CD4-positive, alpha-beta T cell treated with Interferon alpha-2 for 1 hour (primary cell): ENCODE measurements at places on chromosomes 6 and 20.

- DNase-seq: no peak
These were observed 12.4 kb upstream of the C20orf204 start for GRCh38 chr20:64023361-64024140.

- no peak for DNase-seq
These were observed 60.4 kb upstream of the SDHAF4 start for GRCh38 chr6:70506321-70506720.

GRCh38 chr6:51542475-51542874 is 544.9 kb downstream of the PKHD1 start:
- DNase-seq: no peak

- DNase-seq: no peak
These were observed 289.7 kb upstream of the ID4 start for GRCh38 chr6:19547507-19547906.

DNA sequence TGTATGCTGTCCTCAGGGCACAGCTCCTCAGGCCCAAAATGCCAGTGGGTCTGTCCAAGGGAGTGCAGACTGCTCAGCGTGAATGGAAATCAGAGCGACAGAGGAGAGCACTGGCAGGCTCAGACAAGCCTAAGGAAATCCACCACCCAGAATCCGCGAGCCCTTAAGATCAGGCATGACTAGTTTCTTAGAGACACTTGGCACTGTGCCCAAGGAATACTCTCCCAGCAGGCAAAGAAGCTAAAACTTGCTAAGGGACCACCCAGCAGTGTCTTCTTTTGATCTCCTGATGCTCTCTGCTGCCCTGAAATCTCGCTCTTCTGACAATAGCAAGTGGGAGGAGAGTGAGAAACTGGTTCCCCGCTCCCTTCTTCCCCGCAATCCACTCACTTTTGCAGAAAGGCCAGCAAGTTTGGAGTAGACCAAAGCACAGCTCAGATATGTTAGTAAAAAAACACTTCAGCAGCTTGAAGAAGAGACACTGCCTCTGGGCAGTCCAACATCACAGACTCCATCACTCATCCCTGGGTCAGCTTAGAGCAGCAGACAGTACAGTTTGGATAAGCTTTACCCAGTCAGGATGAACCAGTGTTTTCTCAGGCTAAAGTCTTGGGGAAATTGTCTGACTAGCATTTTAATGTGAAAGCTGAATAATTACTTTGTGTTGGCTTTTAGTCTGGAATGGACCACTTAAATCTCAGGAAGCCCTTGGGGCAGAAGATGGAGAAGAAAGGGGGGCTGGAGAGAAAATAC is 32.4 kb downstream of the TRAF3IP2 start:
- no peak for DNase-seq

DNA sequence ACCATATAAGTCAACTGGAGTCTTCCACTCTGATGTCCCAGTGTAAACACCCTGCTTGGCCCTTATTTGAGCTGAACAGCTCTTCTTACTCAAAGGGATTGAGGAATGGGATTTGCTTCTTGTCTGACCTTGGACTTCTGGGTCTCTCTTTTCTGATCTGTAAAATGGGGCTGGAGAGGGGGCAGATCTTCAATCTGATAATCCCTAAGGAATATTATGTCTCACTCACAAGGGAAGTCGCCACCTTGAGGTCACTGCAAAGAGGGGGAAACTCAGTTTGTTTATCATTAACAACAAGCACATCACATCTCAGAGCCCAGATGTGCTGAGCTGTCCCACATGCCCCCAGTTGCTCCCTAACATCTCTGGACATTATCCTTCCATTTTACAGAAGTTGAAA is 15.1 kb downstream of the KCNS1 start:
- no peak for DNase-seq

DNA sequence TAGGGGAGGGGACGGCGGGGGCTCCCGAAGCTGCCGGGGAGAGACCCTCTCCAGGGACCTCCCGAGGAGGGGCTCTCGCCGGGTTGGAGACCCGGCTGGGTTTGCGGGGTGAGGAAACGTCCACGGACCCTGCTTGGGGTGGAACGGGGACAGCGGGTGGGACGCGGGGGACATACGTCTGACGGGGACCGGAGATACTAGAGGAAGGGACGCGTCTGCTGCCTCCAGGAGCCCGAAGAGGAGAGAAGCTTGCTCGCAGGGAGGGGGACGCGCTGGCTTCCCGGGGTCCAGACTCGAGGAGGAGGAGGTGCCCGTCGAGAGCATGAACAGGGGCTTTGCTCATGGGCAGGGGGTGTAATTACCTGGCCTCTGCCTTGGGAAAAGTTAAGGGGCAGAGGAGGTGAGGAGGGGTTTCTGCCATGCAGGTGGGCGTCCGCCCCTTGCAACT is 593 bp downstream of the DNMT3B start:
- DNase-seq: no peak

GRCh38 chr6:40244699-40245098 is 310.4 kb upstream of the MOCS1 start:
- DNase-seq: no peak

- DNase-seq: no peak
These were observed 15.7 kb downstream of the SLC22A1 start for GRCh38 chr6:160137130-160137988.

GRCh38 chr6:147530132-147531060 is 21.9 kb downstream of the SAMD5 start:
- DNase-seq: peak; percentile 3

DNA sequence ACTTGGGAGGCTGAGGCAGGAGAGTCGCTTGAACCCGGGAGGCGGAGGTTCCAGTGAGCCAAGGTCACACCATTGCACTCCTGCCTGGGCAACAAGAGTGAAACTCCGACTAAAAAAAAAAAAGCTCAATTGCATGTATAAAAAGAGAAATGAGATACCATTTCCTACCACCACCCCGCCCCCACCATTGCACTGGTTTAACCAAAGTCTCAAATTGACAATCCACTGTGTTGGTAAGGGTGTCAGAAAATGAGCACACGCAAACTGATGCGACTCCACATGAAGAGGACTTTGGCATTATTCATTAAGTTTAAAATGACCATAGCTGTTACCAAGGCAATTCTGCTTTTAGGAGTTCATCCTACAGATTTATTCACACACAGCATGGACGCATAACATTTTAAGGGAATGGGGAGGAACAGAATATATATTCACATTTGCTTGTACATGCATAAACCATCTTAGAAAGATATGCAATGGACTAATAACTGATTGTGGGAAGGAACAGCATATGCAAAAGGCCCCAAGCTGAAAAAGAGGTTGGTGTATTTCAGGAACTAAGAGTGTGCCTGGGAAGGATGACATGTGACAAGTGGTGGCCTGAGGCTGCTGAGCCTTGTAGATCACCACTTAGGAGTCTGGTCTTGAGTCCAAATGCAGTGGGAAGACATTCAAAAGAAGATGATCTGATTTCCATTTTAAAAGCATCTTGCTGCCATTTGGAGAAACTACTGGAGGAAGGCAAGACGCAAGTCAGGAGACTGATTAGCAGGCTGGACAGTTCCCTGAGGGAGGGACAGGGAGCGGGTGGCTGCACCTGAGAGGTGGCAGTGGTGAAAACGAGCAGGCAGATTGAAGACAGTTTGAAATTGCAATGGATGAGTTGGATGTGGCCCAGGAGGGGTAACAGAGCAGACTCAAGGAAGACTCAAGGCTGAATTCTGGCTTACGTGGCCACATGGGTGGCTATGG is 37.2 kb upstream of the PTPN1 start:
- no peak for DNase-seq

GRCh38 chr6:7693827-7694226 is 32.1 kb upstream of the BMP6 start:
- no peak for DNase-seq

DNA sequence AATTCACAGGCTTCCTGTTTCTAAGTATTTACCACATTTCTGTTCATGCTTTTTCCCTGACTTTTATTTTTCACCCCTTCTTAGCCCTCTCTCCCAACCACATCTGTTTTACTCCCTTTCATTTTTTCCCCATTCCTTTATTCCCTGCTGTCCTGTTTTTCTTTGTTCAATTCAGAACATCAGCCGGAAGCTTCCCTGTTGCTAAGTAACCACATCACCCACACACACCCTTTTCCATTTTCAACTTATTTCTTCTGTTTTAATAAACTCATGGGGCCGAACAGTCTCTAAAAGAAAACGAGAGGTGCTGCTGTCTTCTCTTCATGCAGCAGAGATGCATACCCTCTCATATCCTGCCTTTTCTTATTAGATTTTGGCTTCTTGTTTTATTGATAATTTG is 53.5 kb upstream of the CEP85L start:
- DNase-seq: no peak

- DNase-seq: no peak
These were observed 130.4 kb upstream of the AKAP12 start for GRCh38 chr6:151109361-151109760.

DNA sequence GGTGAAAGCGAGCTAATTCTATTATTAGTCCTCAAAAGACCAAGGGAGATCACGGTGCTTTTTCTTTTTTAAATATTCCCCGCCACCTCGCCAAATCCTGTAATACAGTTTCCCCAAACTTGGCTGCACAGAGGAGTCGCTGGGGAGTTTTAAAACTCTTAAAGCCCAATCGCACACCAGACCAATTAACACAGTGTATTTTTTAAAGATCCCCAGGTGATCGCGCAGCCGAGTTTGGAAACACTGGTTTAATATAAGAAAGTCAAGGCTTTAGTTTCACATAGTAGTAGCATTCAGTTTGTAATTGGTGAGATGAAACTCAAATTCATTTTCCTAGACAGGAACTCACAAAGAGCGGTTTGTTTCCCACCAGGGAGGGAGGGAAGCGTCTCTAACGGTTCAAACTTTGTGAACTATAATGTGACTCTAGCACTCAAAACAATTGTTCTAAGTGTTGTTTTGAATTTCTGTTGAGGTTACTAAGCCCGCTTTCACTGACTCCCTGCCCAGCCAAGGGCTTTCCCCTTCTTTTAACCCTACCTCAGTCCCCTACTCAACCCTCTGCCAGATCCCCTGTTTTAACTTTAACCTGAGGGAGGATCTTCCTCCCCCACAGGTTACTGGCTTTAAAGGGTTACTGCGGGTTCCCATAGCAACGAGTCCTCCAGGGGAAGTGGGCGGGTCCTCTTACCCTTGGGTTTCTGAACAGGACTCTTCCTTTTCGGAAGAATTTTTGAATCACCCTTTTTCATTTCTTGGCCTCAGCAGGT is 25.7 kb upstream of the BTBD3 start:
- DNase-seq: peak; percentile 47

DNA sequence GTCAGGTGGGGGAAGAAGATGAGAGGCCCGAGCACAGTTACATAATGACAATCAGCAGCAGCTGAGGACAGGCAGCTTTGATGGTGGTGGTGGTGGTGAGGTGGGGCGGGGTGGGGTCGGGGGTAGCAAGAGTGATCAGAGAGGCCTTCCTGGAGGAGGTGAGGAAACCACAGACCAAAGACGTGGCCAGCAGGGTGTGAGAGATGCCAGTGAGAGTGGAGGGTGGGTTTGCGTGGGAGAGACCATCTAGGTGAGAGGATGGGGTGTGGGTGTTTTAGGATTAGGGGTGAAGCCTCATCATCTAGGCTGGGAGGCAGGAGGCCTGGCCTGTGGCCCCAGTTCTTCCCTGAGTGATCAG is 76.0 kb upstream of the TOX2 start:
- DNase-seq: no peak

DNA sequence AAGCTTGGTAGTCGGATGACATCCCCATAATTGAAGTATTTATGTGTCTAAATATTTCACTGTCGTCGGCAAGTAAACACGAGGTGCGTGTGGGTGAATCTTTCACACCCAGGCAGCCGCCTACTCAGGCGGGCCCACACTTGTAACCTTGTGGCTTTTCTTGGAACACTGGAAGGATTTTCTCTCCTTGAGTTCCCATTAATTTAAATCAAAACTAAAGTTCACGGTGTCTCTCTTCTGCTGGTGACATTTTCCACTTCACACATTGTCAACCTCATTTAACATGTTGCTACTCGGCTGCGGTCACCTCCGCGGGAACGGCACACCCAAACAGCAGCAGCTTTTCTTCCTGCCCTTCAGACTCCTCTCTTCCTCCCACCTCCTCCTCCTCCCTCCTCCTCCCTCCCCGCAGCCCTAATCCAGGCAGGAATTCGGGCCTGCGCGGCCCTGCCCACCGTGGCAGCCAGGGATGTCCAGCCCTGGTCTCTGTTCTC is 336.6 kb downstream of the QKI start:
- DNase-seq: peak; percentile 28

- DNase-seq: no peak
These were observed 1.9 kb upstream of the PDYN start for GRCh38 chr20:1995531-1996310.

DNA sequence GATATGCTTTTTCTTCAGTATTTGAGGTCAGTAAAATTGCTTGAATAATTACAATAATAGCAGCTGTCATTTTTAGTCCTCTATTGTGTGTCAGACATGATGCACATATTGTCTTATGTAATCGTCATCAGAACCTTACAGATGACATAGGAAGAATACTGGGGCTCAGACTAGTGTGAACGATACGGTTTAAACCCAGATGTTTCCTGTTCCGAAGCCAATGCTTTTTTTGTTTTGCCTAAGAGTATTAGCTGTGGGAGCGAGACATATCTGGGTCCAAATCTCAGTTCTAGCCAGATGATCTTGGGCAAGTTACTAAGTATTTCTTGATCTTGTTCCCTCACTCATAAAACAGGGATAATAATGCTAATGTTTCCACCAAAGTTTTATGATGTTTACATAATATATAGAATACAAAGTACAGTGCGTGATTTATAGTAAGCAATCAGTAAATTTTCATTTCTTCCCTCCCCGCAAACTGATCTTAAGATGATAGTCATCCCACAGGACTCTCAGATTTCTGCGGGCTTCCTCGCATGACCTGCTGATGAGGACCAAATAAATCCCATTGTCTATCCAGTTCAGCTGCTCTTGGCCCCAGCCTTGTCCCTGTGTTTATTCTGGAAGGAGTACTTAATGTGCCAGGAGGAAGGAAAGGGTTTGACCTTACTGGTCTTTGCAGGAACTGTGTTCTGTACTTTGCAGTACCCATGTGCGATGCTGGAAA is 98.2 kb downstream of the CAP2 start:
- no peak for DNase-seq

GRCh38 chr6:55210952-55211351 is 36.6 kb downstream of the HCRTR2 start:
- DNase-seq: no peak

GRCh38 chr6:83464381-83465140 is 33.7 kb upstream of the ME1 start:
- DNase-seq: no peak

- no peak for DNase-seq
These were observed 937 bp downstream of the SPACA1 start for GRCh38 chr6:88048578-88048977.

GRCh38 chr20:35305682-35306556 is 13.7 kb upstream of the FAM83C start:
- DNase-seq: no peak

DNA sequence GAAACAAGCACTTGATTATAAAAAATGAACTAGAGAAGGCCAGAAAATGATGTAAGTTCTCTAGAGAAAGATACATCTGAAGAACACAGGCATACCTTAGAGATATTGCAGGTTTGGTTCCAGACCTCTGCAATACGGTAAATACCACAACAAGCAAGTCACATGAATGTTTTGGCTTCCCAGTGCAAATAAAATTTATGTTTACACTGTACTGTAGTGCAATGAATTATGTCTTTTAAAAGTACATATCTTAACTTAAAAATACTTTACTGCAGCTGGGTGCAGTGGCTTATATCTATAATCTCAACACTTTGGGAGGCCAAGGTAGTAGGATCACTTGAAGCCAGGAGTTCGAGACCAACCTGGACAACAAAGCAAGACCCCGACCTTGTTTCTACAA is 10.9 kb upstream of the KIAA1586 start:
- DNase-seq: no peak
